ENCODE measurements at places on chromosomes 1 and 21. TPM values are rescaled to one million over a fixed set of nuclear protein-coding genes. Genes with fewer than 3 reads are reported as not detected.

Gene ATP5PO
- 79.1 TPM for total RNA-seq

Gene SPRR1B
- total RNA-seq, result not detected

Gene PADI1
- total RNA-seq, result not detected

Gene LMX1A
- not detected for total RNA-seq

Gene PLEKHM2
- 31.6 TPM for total RNA-seq

Gene NBPF4
- total RNA-seq, result not detected

Gene LENEP
- total RNA-seq, result not detected

Gene BLACAT1
- total RNA-seq, result not detected

Gene LCE1F
- total RNA-seq, result not detected

Gene C1orf198
- 66.7 TPM for total RNA-seq

Gene VAMP4
- total RNA-seq, result 5.6 TPM

Gene S100A9
- total RNA-seq, result 19.5 TPM

Gene THEM5
- not detected for total RNA-seq

Gene SPRR2D
- not detected for total RNA-seq

Gene CTSE
- 4.9 TPM for total RNA-seq

Gene FAM163A
- 0.26 TPM for total RNA-seq

Gene SELENBP1
- total RNA-seq, result 52.1 TPM

Gene NR1I3
- total RNA-seq, result not detected

Gene ERICH3
- total RNA-seq, result not detected

Gene PODN
- total RNA-seq, result 35.8 TPM

Gene MCL1
- 211 TPM for total RNA-seq

Gene SLC5A9
- 3.3 TPM for total RNA-seq

Gene DNAI4
- 0.66 TPM for total RNA-seq

Gene RBP7
- 7.5 TPM for total RNA-seq

Gene HCN3
- 2.9 TPM for total RNA-seq

Gene DMRTA2
- total RNA-seq, result not detected

Gene SPRR1A
- total RNA-seq, result not detected

Gene CFAP57
- total RNA-seq, result 0.26 TPM

Gene TDRD10
- total RNA-seq, result 0.52 TPM

Gene GGPS1
- 11.9 TPM for total RNA-seq

Gene RGS16
- total RNA-seq, result 3.9 TPM

Gene APP
- total RNA-seq, result 423 TPM

Gene ERO1B
- 489 TPM for total RNA-seq

Gene BCL2L15
- 28.0 TPM for total RNA-seq

Gene FCGR2B
- 1.3 TPM for total RNA-seq

Gene KRTAP12-2
- not detected for total RNA-seq

Gene DNAH14
- 16.9 TPM for total RNA-seq

Gene DMBX1
- total RNA-seq, result not detected

Gene LAD1
- total RNA-seq, result 46.1 TPM

Gene YRDC
- 11.9 TPM for total RNA-seq

Gene ZNF593OS
- not detected for total RNA-seq

Gene FBLIM1
- 46.2 TPM for total RNA-seq
